HTR-8/SVneo (cell line): ENCODE measurements at places on chromosomes 13 and 19.

DNA sequence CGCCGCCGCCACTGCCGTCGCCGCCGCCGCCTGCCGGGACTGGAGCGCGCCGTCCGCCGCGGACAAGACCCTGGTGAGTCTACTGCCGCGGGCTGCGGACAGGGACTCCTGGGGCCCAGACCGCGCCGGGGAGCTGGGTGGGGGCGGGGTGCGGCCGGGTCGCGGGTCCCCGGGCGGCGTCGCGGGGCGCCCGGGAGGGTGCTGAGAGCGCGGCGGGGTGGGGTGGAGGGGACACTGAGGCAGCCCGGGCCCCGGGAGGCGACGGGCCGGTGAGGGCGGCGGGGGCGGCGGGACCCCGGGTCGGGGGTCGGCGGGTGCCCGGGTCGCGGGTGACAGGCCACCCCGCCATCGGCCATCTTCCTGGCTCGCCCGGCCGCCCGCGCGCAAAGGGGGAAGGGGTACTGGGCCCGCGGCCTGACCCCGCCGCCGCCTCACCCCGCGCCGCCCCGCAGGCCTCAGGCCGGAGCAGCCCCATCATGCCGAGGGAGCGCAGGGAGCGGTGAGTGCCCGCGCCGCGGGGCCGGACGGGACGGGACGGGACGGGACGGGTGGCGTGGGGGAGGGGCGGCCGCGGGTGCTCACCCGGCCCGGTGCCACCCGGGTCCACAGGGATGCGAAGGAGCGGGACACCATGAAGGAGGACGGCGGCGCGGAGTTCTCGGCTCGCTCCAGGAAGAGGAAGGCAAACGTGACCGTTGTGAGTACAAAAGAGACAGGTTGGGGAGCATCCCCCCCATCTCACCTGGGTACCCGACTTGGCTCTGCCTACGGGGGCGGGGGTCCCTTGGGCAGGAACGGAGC, 489 bp downstream of the CCNE1 start:
- no peak for DNase-seq

GRCh38 chr13:49064476-49064875, 88.8 kb downstream of the FNDC3A start:
- no peak for DNase-seq

GRCh38 chr19:34480971-34481841, at the start of gene WTIP:
WTIP (plus strand) TSS chr19:34481758; CDS start chr19:34481975, 217 bp downstream.
- DNase-seq: peak; percentile 77

DNA sequence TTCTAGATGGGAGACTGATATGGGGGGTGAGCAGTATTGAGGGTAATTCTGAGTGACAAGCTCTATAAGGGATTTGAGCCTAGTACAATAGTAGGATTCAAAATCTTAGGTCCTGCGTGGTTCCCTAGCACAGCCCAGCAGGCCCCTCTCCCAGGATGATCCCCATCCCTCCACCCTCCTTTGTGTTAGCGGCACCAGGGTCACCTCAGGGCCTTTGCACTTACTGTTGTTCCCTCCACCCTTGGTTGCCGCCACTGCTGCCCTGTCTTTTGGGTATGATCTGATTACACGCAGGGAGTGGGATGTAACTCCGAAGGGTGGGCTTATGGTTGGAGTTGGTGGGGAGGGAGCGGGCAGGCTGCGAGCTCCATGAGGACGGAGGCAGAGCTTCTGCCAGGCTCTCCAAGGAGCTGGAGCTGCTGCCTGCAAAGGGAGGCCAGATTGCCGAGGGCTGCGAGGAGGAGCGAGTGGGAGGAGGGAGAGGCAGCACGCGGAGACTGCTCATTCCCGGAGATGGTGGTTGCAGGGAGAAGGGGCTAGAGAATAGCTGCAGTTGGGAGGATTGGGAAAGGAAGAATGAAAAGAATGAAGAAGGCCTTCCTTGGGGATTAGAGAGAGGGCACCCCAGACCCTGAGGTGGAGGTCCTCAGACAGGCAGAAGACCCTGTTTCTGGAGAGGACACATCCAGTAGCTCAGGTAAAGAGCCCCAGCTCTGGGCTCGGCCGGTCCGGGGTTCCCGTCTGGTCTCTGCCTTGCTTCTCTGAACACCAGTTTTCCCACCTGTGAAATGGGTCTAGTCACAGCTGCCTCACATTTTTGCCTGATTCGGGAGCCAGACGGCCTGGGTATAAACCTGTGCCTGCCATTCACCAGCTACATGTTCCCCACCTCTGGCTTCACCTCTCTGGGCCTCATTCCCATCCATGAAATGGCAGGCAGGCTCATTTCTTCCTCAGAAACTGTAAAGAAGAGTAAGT, 5.2 kb downstream of the NACC1 start:
- no peak for DNase-seq

GRCh38 chr19:56348289-56348877, 33.7 kb upstream of the ZSCAN5A start:
- DNase-seq: no peak

GRCh38 chr13:51822106-51822815, 18.3 kb upstream of the DHRS12 start:
- DNase-seq: no peak
